NCI-H524 treated with DMSO at 0.1 percent for 48 hours (cell line): ENCODE measurements at places on chromosomes 16 and 17.

DNA sequence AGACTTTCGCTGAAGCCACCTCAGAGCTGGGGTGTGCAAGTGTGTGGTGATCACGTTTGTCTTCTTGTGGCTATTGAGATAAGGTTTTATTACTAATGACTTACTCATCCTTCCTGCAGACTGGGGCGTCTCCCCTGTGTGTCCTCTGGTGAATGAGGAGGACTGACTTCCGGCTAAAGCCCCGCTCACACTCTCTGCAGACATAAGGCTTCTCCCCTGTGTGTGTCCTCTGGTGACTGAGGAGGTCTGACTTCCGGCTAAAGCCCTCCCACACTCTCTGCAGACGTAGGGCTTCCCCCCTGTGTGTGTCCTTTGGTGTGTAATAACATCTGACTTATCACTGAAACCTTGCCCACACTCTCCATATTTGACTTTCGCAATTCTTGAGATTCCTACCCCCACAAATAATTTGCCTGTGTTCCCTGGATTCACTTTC, 19.4 kb downstream of the PRDM7 start:
- DNase-seq, result no peak

DNA sequence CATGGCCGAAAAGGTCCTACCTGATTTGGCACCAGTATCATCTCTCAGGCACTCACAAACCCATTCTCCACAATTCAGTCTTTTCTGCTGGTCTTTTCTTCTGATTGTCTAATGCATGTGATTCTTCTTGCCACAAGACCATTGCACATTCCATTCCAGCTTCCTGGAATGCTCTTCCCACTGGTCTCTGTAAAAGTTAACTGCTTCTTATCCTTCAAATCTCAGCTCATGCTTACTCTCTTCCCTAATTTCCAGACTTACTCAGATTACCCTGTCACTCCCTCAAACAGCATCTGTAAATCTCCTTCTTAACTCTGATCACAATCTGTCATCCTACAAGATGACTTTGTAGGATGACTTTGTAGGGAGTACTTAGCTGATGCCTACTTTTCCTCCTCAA, 320.2 kb downstream of the MAP2K6 start:
- DNase-seq, result peak; percentile 12

GRCh38 chr16:14669776-14670175, 24.3 kb downstream of the PLA2G10 start:
- no peak for DNase-seq

DNA sequence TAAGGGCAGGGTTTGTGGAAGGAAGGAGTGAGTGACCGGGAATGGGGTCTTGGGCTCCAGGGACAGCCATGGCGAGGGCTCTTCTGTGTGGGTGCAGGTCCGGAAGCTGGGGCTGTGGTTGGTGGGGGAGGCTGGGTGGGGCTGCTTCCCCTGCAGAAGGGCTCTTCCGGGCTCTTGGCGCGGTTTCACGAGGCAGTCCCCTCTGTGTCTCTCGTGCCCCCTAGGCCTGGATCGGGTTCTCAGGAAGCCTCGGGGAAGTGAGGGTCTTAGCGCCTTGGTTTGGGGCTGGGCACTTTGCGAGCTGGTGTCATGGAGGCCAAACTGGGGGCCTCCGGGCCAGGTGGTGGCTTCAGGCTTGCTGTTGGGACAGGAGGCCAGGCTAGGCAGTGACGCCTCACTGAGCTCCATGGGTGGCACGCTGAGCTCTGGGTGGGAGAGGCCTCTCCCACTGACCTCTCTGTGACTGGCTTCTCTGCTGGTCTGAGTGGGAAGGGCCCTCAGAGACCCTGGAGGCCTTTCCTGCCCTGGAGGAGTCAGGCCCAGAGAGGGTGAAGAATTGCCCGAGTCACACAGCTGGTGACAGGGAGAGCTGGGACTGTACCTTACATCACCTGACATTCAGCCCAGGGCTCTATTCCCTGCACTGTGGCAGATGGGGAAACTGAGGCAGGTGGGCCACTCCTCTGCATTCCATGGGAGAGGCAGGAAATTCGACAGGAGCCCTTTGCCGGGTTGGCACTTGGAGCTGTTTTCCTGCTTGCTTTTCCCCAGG, 8.2 kb downstream of the ADCY7 start:
- no peak for DNase-seq

GRCh38 chr16:30166202-30166902, 17.1 kb upstream of the CORO1A start:
- DNase-seq, result no peak

DNA sequence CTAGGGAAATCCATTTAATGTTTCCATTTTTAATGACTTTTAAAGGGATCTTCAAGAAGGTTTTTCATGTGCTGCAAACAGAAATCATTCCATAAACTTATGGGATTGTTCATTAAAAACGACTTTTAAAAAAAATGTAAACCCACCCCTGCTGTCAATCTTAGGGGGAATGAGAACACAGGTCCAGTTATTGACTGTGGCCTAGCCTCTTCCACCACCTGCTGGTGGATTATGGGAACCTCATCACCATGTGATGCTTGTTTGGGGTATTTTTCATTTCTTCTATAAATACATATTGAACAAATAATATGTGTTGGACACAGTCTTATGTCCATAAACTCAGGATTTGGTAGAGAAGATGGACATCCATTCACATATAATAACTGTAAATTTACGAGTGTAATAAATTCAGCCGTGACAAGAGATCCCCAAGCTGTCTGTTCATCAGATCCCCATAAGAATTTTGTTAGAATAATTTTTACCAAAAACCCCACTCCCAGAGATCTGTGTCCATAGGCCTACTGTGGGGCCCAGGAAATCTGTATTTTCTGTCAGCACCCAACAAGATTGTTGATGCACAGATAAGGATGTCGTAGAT, 42.0 kb upstream of the TMC5 start:
- DNase-seq, result no peak

DNA sequence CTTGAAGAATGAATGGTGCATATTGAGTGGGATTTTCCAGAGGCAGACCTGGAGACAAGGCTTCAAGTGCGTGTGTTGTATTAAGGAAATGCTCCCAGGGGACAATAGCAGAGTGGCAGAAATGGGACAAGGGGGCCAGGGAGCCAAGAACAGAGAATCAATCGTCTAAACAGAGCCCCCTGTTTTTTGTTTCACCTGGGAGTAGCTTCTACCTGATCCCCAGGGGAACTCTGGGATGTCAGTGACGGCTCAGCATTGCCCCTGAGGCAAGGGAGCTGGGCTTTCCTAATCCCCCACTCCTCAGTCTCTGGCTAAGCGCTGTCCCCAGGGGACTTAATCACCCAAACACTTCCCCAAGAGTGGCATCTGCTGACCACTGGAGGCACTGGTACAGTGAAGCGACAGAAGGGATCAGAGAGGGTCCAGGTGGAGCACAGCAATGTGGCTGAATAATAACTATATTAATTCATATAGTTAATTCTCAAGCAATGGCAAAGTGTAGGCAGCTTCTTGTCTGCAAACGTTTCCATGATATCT, 35.7 kb upstream of the C16orf78 start:
- peak; percentile 65 for DNase-seq

GRCh38 chr17:76672270-76672851, 28.8 kb upstream of the ST6GALNAC1 start:
- no peak for DNase-seq

DNA sequence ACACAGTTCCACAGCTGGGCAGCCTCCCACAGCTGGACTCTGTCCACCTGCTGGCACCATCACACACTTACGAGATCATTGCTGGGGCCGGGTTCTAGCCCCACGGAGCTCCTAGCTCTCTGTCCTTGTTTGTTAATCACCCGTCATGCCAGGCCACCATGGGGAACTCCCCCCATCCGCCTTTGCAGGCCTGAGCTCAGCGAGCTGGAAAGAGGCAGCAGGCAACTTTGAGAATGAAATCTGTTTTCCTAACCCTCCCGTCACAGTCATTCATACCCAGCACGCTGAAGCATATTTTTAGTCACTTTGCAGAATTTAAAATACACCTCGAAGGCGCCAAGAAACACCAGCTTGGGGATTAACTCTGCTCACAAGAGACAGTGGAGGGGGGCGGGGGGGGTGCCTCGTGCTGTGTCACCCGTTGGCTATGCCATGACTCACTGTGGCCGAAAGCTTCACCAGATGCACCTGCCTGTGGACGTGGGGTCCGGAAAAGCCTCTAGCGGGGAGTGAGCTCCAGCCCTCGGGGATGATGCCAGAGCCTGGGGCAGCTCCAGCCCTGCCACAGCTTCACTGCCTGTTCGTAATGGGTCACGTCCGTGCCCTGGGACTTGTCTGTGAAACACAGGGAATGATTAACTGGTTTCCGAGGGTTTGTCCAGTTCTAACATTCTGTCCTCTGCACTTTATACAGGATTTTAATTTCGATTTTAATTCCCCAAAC, 1.4 kb upstream of the SPNS2 start:
- no peak for DNase-seq

DNA sequence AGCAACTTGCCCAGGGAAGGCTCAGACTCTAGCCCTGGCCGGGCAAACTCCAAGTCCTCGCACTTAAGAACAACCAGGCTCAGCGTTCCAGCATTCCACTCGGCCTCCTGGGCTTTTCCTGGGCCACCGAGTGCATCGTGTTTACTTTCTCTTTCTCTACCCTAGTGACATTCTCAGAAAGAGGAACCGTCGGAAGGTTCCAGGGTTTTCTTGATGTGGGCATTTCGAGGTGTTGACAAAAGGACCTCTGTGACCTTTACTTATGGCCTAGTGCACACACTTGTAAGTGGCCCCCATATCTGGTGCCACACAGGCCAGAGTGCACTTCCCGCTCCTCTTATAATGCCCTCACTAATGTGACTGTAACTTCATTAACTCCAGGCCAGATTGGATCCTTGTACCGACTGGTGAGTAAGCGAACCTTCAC, 3.1 kb upstream of the BANP start:
- no peak for DNase-seq

- no peak for DNase-seq
Measured at GRCh38 chr16:68893710-68894705, 50.7 kb downstream of the TANGO6 start.

- no peak for DNase-seq
Measured at GRCh38 chr16:31334934-31335333, 20.0 kb upstream of the ITGAX start.

GRCh38 chr16:69880640-69881133, 70.4 kb upstream of the CLEC18A start:
- DNase-seq, result no peak

DNA sequence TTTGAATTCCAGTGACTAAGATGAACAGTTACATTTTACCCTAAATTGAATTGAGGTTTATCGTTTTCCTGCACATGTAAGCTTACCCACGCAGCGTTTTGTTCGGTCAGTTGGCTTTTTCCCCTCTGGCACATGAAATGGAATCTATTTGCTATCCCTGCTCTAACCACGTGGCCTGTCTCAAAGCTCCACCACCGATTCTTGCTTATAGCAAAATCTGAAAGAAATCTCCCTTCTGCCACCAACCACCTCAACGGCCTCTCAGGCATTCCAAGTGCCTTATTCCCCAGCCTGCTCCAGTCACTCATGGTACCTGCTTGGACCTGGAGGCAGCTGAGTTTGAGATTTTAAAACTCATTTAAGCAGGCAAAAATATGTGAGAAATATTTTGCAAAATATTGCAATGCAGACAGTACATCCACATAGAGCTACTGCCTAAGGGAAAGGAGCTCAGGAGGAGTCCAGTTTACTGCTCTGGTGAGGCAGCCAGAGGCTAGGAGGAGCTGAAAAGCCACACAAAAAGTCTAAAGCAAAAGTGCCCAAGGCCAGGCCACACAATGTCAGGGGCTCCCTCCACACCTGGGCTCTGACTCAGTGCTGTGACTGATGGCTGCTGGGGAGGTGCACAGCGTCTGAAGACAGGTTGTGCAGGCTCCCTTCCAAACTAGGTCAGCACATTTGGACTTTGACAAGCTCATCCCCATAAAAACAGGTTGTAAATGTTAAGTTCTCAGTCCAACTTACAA, 26.4 kb downstream of the ARHGAP17 start:
- no peak for DNase-seq

DNA sequence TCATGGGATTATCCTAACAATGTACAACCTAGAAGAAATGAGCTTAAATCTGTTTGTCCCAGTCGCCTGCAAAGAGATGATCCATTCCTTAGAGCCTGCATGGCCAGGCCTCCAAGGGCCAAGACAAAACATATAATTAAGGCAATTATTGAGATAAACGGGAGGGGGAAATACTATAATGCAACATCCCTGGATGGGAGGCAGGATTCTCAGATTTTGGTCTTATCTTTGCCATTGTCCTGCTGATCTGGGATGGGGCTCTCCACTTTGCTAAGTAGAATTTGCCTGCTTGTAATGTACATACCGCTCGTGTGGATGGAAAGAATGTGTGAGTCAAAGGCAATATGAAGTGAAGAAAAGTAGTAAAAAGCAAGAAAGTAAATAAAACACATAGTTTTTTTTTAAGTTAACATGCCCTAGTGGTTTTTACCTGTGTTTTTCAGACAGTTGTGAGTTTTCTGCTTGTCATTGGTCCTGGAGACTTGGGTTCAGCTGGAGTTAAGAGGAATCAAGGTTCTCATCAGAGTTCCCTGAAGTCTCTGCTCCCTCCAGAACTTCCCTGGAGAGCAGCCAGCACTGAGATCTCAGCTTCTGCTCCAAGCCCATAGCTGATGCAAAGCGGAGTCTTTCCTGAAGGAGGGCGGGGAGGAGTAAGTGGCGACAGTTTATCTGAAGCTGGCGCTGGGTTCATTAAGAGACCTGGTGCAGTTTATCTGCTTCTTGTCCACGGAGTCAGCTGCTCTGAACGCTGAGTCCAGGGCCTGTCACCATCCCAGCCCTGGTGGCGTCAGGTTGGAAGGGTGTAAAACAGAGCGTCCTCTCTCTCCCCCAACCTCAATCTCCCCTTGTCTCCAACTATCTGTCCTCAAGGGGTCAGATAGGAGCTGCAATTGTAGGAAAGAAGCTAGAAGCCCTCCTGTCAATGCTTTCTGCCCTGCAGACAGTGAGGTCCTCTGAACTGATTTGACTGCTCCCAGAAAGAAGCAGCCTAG, 30.1 kb downstream of the HOXB1 start:
- no peak for DNase-seq

DNA sequence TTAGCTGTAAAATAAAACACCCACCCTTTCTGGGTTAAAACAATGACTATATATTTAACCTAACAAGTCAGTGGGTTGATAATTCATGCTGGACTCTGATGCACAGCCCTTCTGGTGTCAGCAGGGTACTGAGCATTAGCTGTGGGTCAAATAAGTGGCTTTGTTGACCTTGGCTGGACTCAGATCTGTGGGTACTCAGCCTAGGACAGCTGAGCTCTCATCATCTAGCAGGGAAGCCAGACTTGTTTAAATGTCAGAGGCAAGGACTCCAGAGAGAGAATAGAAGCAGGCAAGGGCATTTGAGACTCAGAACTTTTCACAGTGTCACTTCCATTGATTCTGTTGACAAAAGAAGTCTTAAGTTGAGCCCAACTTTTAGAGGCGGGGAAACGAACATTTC, 1063.8 kb upstream of the CDH8 start:
- no peak for DNase-seq

GRCh38 chr17:71793518-71793917, 327.3 kb upstream of the SOX9 start:
- no peak for DNase-seq
